ENCODE measurements at places on chromosomes 2 and 18.
A peak's percentile ranks its signal among the peaks of the same experiment; 100 is the strongest.

DNA sequence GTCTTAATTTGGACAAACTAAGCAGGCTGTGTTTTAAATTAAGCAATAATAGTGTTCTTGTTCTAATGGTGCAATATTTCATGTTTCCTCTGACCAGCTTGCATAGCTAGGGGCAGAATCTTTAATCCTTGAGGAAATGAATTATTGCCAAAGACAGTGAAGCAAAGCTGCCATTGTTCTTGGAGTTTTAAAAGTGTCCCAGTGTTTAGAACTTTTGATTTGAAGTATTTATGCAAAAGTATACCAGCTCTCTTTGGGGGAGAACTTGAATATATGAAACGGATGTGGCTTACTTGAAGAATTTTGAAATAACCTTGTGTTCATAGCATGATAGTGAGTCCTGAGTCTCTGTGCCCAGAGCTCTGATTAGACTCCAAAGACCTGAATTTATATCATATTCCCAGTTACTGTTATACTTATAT, 33.4 kb downstream of the ITGA6 start:
- DNase-seq: no peak

DNA sequence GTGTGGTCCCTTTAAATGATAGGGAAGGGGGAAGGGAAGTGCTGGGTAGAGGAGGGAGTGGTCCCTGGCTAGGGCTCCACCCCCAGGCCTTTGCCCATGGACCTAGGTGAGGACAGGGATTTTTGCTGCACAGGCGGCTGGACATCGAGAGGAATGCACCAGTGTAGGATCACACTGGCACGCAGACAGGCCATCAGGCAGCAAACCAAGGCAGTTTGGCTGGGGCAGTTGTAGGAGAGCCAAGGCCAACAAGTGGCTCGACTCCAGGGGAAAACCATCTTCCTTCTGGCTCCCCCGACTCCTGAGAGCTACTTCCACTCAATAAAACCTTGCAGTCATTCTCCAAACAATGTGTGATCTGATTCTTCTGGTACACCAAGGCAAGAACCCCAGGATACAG, 402.0 kb upstream of the LRRTM1 start:
- DNase-seq: no peak

DNA sequence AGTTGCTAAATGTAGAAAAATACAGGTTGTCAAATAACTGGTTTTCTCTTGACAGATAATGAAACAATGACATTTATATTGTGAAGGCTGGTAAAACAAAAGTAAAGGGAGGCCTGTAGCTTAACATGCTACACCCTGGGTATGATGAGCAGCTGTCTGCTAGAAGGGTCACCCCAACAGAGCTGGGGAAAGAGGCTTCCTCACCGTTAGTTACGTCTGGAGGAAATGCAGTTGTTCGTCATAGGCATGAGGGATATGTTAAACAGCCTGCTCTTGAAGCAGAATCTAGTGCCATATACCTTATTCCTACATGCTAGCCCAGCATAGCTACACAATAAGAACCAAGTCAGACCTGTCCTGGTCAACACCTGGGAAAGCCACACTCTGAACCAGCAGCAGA, 49.9 kb downstream of the LPIN2 start:
- DNase-seq: no peak

GRCh38 chr2:162244541-162245031, 1.3 kb upstream of the FAP start:
- DNase-seq: peak; percentile 87

GRCh38 chr2:28342081-28342967, 50.3 kb upstream of the FOSL2 start:
- DNase-seq: no peak

DNA sequence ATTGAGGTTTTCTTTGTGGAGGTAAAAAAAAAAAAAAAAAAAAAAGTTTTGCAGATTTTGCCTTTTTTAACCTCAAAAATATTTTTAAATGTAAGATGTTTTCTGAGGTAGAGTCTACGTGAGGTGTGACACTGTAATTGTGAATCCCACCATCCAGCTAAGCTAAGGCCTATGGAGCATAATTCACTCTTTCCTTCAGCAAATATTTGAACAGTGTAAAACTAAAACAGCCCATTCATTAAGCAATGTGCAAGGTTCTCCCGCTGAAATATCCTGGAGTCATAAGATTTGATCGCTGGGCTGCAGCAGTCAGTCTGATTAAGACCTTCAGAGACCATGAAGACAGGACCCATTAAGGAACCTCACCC, 105.1 kb downstream of the HNRNPLL start:
- DNase-seq: no peak
